ENCODE measurements at places on chromosomes 11 and 22.

DNA sequence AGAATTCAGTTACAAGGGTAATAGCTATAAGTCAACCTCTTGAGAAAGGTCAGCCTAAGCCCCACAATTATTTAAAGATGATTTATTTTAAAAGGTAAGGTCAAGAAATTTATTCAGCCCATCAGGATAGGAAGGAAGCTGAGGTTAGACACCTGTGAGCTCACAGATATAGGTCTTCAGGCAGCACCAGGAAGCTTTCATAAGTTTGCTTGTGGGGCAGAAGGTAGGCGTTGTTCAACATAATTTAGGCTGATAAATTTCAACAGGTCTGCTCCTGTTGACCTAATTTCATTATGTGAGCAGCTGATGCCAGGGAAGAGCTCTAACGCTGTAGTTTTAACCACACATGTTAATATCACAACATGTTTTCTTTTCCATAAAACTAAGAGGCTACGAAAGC, 118.1 kb upstream of the APOA1 start:
- DNase-seq, result no peak

- DNase-seq, result no peak
Measured at GRCh38 chr22:44862981-44863860, 110.8 kb downstream of the ARHGAP8 start.

GRCh38 chr22:45518580-45518991, 15.9 kb downstream of the FBLN1 start:
- DNase-seq, result no peak

DNA sequence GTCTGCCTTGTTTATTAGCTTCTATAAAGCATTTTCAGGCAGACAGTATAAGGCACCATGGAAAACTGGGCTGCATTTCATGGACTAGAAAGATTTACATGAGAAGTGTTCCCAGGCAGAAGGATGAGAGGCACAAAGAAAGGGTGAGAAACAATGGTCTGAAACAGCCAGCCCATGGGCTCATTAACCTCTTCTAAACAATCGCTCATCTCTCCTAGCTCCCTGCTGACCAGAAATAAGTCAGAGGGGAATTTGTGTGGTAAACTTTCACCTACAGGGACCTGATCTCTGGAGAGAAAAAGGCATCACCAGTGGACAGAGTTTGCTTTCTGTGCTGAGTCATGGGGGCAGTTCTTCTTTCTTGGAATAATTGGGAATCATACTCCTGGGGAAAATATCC, 51.8 kb upstream of the KIRREL3 start:
- no peak for DNase-seq

DNA sequence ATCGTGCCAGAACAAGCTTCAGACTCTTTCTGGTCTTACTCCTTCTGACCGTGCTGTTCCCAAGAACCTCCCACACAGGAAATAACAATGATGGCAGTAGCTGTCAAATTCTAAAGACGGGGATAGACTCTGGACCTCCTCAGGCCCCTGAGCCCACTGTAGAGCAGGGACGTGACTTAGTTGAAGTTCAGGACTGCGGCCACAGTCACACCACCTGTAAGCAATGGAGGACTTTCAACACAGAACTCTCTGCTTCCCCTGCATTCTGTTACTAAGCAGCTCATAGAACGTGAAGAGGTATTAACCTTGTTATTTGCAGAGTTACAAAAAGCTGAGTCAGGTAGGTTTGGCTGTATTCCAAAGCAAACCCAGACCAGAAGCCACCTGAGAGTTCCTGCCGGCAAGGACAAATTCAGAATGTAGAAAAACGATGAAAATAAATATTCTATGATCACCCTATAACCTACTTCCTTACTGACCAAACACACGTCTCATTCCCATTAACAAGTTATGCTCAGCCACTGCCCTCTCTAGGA, 12.7 kb downstream of the TMEM45B start:
- no peak for DNase-seq

DNA sequence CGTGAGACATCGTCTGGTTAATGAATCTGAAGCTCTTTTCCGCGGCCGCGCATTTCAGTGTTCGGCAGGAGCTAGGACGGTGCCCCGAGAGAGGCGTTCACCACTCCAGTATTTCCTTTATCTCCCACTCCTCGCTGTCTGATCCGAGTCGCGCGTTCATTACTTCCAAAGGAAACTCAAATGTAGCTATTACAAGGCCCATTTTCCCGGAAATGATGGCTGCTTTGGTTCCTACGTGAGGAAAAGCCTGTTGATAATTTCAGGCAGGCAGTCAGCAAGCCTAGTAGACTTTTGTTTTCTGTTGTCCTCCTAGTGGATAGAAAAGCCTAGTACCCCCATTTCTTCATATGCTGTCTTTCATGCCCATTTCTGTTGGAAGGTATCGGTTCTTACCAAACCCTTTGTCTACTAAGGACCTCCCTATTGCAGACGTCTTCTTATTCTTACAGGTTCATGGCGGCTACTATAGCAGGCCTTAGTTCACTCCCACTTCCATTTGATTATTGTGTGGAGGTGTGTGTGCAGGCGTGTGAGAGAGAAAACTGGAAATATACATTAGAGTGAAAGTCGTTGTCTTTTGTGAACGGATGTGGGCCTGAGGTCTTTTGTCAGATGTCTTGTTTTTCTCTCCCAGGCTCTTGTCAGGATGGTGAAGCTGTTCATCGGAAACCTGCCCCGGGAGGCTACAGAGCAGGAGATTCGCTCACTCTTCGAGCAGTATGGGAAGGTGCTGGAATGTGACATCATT, 737 bp downstream of the RBM4 start:
- DNase-seq, result peak; percentile 66

DNA sequence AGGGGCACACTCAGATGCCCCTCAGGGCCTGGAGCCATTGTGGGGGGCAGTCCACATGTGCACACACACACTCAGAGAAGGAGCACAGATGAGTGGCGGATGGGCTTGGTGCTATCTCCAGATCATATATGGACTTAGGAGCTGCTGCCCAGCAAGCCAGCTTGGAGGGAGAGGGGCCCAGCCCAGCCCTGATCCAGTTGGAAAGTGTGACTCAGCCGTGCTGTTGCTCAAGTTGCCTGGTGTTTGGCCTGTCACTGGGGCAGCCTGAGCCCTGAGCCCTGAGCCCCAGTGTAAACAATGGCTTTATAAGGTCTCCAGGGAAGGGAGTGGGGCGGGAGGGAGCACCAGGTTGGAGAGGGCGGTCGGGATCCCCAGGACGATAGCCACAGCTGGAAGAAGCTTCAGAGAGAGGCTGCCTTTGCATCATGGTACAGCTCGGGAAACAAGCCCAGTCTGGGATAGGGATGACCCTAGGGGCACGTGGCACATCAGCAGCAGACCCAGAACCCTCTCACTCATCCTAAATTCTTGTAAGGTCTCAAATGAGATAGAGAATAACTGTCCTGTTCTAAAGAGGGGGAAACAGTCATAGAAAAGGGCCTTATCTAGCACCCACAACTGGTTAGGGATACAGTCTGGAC, 4.8 kb downstream of the SELENOM start:
- DNase-seq, result no peak

GRCh38 chr22:33659448-33659847, 260.8 kb downstream of the LARGE1 start:
- no peak for DNase-seq

GRCh38 chr11:11428714-11429113, 75.7 kb upstream of the CSNK2A3 start:
- DNase-seq, result no peak
